Right renal cortex interstitium (tissue), 3 donors: ENCODE measurements at places on chromosomes 1 and 21. TPM values are rescaled to one million over a fixed set of nuclear protein-coding genes. Genes with fewer than 3 reads are reported as not detected.

- no peak for DNase-seq
Observed at GRCh38 chr21:44275041-44275440, 10.6 kb upstream of the AIRE start.

Gene CD58
- polyA plus RNA-seq = 17.7 TPM

Gene WNT4
- polyA plus RNA-seq = 8.2 TPM

Gene NOS1AP
- polyA plus RNA-seq = 10.2 TPM

GRCh38 chr1:67811781-67812180, 21.5 kb downstream of the GNG12 start:
- no peak for DNase-seq

DNA sequence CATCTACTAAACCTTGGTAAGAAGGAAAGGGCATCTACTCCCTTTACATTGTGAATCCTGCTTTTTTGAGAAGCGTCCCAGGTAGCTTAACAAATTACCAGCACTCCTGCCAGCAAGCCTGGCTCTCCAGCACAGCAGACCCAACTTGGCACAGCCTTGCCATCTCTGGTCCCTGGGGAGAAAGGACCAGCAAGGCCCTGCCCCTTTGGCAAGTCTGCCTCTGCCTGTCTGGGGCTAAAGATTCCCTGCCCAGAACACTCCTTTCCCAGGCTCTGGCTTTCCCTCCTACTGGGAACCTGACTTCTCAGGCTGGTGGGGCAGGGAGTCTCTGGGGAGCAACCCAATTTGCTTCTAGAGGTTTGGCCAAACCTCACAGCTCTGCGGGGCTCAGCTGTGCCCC, 68.5 kb downstream of the ATP2B4 start:
- no peak for DNase-seq

GRCh38 chr1:17828991-17829390, 73.9 kb downstream of the ACTL8 start:
- no peak for DNase-seq

GRCh38 chr1:115062542-115063004, 26.7 kb downstream of the TSPAN2 start:
- DNase-seq = no peak

DNA sequence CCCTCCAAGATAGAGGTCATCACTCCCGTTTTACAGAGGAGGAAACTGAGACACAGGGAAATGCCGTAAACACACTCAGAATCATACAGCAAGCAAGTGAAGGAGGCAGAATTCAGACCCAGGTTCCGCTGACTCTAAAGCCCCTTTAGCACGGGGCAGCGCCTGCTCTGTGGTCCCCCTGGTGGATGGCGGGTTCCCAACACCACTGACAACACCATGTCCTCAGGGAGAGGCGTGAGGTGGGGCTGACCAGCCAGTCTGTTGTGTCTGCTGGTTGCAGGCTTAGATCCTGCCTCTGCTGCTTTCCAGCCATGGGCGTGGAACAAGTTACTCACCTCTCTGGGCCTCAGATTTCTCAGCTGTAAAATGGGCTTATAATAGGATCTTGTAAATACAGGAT, 617.3 kb downstream of the MATN1 start:
- DNase-seq = no peak

Gene CYP4A11
- 50.3 TPM for polyA plus RNA-seq

DNA sequence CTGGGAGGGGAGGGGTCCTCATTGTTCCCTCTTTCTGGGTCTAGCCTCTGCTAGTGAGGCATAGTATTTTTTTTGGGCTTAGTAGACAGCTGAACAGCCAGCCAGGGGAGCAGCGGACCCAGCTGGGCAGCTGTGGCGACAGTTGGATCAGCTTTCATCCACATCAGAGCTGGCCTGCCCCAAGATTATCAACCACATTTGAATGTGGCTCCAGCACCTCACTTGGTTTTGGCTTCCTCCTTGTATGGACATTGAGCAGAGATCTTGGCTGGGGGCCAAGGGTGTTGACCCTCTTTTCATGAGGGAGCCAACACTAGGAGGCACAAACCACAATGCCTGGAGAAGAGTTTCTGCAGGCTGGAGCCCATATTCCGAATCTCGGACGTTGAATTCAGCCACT, 25.0 kb downstream of the WNT4 start:
- DNase-seq = no peak

- no peak for DNase-seq
Observed at GRCh38 chr1:211601159-211601558, 22.2 kb upstream of the SLC30A1 start.

- no peak for DNase-seq
Observed at GRCh38 chr1:217494767-217495166, 136.1 kb downstream of the GPATCH2 start.

DNA sequence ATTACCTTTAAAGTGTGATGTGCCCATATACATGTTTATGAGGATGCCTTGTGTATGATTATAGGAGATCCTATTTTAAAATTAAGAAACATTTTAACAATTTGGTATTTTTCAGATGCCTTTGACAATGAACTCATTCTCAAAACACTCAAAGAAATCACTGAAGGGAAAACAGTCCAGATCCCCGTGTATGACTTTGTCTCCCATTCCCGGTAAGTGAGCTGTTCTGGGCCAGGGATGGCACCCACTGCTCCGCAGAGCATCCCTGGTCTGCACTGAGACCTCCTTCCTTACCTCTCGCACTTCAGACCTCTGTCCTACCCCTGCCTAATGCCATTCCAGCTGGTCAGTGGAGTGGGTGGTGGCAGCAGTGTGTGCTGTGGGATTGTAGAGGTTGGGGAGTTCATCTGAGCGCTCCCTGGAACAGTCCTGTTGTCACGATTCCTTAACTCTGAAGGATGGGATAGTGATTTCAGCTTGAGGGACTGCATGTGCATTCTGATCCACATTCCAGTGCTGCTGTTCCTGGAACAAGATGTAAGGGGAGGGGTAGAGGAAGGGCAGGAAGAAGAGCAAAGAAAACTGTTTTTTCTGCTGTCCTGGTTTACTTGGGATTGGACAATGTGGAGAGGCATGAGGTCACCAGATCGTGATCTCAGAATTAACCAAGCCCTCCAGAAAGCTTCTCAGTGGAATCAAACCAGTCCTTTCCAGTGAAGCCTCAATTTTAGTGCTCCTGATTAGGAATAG, 63.9 kb downstream of the UCK2 start:
- DNase-seq = no peak

- DNase-seq = no peak
Observed at GRCh38 chr1:219900201-219900600, 28.2 kb downstream of the SLC30A10 start.

GRCh38 chr1:193014400-193014799, 44.8 kb downstream of the UCHL5 start:
- no peak for DNase-seq

Gene FAM89A
- polyA plus RNA-seq = 17.1 TPM

GRCh38 chr1:30109853-30110252, 613.5 kb downstream of the MATN1 start:
- DNase-seq = no peak

DNA sequence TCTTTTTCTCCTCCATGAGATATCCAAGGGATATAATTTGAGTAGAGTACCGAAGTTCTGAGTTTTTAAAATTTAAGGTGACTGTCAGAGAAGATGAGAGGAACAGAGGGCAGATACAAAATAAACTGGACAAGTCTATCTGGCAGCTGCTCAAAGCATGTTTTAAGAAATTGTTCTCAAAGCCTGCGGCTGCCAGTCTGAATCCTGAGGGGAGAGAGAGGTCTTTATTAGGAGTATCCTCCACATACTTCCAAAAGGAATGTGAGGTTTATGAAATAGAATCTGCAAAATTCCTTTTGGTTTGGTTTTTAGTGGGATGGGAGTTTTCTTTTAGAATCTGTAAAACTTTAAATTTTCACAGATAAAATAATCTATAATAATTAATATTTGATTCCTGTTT, 41.3 kb downstream of the TTC13 start:
- no peak for DNase-seq

DNA sequence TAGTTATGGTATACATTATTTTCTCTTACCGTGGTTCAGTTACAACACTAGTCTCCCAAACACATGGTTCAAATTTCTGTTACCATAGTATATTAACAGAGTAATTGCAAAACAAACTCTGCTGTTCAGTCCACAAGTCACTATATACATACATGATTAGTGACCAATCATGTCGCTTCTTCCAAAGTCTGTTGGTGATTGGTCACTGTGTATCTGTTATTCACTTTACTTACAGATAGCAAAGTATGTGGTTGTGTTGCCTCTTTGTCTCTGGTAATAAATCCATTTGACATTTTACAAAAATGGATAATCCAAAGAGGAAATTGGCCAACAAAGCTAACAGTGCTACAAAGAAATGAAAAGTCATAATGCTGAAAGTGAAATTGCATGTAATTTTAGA, 107.2 kb downstream of the RABGAP1L start:
- no peak for DNase-seq
